ENCODE measurements at places on chromosomes 3 and 15.

GRCh38 chr3:59285560-59285959 lies 235.7 kb upstream of the CFAP20DC start:
- DNase-seq = no peak

- peak; percentile 57 for DNase-seq
Observed at GRCh38 chr15:83053151-83053550, 13.9 kb downstream of the BTBD1 start.

DNA sequence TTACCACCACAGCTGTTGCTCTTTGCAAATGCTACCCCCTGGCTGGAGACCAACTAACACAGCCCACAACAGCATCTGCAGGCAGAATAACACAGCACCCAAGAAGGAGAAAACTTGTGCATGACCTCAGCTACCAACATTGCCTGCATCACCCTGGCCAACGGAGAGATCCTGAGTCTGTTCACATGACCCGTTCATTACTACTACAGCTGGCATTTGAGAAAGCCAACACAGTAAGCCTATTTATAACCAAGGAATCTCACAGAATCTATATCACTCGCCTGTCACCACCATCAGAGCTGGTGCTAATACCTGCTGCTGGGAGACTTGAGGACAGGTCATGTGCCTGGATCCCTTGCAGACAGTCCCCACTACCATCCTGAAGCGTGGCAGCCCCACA lies 215.2 kb downstream of the POLQ start:
- DNase-seq = no peak

DNA sequence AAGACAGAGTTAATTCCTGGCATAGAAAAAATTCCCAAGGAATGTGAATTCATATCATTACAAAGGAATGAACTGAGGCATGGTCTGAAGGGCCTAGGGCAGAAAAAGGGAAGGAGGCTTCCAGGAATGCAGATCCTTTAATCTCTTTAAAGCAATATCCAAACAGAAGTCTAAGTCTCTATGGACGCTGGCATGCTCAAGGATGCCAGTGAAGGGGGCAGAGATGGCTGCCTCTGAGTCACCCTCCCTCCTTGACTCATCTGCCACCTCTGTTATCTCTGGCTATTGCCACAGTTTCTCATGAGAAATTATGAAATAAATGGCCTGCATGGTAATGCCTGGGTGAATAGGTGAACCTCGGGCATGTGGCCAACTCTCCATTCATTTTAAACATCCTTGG lies 96.3 kb upstream of the BCL6 start:
- peak; percentile 27 for DNase-seq

GRCh38 chr15:40543631-40544294 lies 21.1 kb downstream of the CCDC32 start:
- DNase-seq = no peak

Data from AG09309 (cell line).